CD4-positive, alpha-beta T cell treated with Interleukin-6 for 4 hours (primary cell): ENCODE measurements at places on chromosomes 2 and 18.

GRCh38 chr2:221486106-221486505 lies 86.0 kb downstream of the EPHA4 start:
- no peak for DNase-seq

- no peak for DNase-seq
Observed at GRCh38 chr2:162328424-162329157, 10.1 kb upstream of the IFIH1 start.

DNA sequence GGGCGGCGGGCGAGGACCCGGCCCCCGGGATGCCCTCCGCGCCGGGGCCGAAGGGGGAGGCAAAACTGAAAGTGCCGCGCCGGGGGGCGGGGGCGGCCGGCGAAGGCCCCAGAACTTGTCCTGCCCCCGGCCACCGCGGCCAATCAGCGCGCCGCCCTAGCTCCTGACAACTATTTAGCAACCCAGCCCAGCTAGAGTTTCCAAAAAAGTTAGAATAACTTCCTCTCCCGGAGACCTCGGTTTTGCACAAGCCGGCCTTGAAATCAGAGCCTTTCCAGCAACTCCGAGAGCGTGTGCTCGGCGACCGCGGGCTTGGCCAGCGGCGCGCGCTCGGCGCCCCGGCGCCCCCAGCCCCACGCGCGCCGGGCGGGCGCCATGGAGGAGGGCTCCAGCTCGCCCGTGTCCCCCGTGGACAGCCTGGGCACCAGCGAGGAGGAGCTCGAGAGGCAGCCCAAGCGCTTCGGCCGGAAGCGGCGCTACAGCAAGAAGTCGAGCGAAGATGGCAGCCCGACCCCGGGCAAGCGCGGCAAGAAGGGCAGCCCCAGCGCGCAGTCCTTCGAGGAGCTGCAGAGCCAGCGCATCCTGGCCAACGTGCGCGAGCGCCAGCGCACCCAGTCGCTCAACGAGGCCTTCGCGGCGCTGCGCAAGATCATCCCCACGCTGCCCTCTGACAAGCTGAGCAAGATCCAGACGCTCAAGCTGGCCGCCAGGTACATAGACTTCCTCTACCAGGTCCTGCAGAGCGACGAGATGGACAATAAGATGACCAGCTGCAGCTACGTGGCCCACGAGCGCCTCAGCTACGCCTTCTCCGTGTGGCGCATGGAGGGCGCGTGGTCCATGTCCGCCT lies at the start of gene TWIST2:
Gene TWIST2 (plus strand): TSS at position 245 of the 850 bp plus-strand sequence. CDS start 131 bp downstream, at position 376.
- no peak for DNase-seq

DNA sequence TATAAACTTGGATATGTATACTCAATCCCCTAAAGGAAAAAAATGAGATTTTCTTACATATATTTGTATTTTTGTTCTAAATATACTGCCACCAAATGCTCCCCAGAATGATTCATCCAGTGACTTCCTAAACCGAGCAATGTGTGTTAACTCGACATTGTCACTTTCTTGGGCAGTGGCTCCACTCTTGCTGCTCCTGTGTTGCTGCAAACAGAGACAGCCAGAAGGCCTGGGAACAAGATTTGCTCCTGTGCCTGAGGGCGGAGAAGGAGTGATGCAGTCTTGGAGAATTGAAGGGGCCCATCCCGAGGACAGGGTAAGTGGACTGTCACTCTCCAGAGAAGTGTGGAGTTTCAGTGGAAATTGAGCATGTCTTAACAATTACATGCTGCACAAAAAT lies 32.7 kb downstream of the DSG4 start:
- DNase-seq: no peak

DNA sequence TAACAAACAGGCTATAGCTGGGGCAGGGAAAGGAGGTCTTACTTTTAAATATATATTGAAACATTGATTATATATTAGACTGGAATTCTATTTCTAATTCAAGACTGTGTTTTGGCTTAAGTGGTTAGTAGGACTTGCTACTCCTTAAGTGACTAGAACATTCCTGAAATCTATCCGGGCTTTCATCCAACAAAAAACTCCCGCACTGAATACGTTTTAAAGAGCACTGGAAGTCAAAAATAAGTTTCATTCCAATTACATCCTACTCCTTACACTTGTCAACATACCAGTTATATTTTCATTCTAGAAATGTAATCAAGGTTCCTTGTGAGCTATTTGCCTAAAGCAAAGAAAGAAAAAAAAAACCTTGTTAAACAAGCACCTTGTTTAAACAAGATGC lies 204.6 kb downstream of the SP3 start:
- no peak for DNase-seq
